Activated naive CD4-positive, alpha-beta T cell treated with anti-CD3 and anti-CD28 coated beads, Interleukin-2, amount 10 ng/mL, durations not matched to agents 7 days and 5 days (primary cell): ENCODE measurements at places on chromosomes 13 and 19.

DNA sequence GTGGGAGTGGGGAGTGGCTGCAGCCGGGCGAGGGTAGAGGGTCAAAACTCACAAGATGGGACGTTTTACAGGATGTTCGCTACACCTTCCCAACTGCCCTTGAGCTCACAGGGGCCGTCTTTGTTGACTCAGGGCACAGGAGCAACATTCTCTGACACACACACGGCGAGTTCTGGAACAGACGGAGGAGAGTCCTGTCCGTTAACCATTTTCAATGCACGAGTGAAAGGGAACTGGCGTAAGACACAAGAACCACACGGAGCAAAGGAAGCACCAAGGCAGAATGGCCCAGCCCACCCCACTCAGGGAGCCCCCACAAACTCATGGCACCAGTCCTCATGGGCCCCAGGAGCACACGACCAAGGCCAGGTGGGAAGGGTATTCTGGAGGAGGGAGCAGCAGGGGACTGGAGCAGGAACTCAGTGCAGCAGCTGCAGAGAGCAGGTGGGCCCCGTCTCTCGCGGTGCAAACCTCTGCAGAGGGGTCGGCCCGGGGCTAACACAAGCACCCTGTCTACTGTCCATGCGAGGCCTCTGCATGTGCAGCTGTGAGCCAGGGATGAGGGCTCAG is 37.9 kb upstream of the ISYNA1 start:
- H3K4me1 ChIP-seq, result peaks cover 44% of the 10 kb centered on the region
- no peak overlapping the region for H3K4me3 ChIP-seq
- DNase-seq, result no peak
- H3K27me3 ChIP-seq, result no peaks in the 10 kb centered on the region

DNA sequence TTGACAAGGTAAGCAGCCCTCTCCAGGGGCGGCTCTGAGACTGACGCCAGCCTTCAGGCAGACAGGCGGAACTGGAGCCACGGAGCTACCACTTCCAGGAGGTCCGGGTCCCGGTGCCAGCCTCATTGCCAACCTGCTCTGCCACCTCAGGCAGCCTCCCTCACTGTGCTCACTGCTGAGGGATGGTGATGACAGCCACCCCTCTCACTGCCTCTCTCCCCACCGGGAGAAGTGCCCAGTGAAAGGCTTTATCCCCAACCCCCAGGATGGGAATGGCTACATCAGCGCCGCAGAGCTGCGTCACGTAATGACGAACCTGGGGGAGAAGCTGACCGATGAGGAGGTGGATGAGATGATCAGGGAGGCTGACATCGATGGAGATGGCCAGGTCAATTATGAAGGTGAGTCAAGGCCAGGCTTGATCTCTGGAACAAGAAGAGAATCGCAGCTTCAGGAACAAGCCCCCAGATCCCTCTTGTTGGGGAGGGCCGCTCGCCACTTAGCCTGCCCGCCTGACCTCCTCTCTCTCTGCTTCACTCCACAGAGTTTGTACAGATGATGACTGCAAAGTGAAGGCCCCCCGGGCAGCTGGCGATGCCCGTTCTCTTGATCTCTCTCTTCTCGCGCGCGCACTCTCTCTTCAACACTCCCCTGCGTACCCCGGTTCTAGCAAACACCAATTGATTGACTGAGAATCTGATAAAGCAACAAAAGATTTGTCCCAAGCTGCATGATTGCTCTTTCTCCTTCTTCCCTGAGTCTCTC is 7.6 kb downstream of the CALM3 start:
- peaks cover 57% of the 10 kb centered on the region for H3K36me3 ChIP-seq
- H3K27me3 ChIP-seq, result no peaks in the 10 kb centered on the region
- peak overlapping the region; percentile 12 for H3K27ac ChIP-seq
- peaks cover 77% of the 10 kb centered on the region for H3K4me1 ChIP-seq

DNA sequence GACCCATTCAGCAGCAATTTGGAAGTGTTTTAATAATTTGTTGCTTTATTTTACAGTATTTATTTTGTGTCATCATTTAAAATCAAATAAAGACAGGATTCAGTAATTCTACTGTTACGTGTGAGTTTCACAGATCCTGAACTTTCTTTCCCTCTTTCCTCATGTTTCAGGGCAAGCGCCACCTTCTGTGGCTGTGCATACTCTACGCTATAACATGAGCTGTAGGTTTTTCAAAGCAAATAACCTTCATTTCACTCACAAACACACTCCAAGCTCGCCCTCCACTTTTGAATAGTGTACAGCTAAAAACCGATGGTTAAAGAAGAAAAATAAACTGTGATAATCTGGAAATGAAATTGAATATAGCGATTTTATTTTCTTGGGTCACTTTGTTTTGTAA is 753.3 kb downstream of the OLFM4 start:
- no peak overlapping the region for H3K4me3 ChIP-seq
- H3K36me3 ChIP-seq, result no peaks in the 10 kb centered on the region
- H3K4me1 ChIP-seq, result no peaks in the 10 kb centered on the region
- no peak for DNase-seq
- H3K27ac ChIP-seq, result no peak overlapping the region
- no peaks in the 10 kb centered on the region for H3K27me3 ChIP-seq

DNA sequence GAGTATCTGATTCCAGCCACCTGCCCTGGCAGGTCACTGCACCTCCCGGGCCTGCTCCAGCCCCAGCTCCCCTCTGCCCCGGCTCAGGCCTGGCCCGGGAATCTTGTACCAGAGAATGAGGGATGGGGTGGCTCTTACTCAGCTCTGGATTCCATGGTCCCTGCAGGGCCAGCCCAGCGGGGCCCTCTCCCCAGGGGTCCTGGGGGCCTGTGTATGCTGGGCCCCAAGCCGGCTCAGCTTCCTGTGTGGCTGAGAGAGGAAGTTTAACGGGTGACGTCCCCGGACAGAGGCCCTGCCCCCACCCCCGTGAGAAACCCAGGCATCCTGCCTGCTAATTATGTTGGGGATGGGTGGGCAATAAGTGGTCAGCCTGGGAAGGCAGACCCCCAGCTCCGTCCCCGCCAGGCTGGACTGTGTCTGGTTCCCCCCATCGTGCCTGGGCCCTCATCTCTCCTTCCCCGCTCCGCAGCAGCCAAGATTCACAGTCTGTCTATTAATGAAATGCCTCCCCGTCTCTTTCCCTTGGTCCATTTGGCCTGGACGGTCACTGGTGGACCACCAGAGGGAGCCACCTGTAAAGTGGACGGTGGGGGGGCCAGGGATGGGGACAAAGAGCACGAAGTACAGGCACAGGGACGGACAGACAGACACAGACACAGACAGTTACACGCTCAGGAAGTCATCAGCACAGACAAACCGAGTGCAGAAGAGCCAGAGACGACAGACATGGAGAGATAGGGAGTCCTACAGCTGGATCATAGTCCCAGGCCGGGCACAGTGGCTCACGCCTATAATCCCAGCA is at the start of gene DENND1C:
TSS of gene DENND1C (minus strand) at position 247 of the 802 bp plus-strand sequence. CDS start at position 155, 92 bp downstream.
- no peaks in the 10 kb centered on the region for H3K27me3 ChIP-seq
- peaks cover 6% of the 10 kb centered on the region for H3K36me3 ChIP-seq
- H3K4me1 ChIP-seq, result peaks cover 36% of the 10 kb centered on the region
- H3K4me3 ChIP-seq, result peak within 1 kb of the TSS; percentile 93
- H3K27ac ChIP-seq, result peak within 1 kb of the TSS; percentile 92

GRCh38 chr13:48892053-48892687 is 83.5 kb upstream of the FNDC3A start:
- H3K4me1 ChIP-seq, result peaks cover 11% of the 10 kb centered on the region
- H3K27me3 ChIP-seq, result no peaks in the 10 kb centered on the region
- H3K4me3 ChIP-seq, result no peak overlapping the region
- no peak for DNase-seq
- H3K27ac ChIP-seq, result no peak overlapping the region

DNA sequence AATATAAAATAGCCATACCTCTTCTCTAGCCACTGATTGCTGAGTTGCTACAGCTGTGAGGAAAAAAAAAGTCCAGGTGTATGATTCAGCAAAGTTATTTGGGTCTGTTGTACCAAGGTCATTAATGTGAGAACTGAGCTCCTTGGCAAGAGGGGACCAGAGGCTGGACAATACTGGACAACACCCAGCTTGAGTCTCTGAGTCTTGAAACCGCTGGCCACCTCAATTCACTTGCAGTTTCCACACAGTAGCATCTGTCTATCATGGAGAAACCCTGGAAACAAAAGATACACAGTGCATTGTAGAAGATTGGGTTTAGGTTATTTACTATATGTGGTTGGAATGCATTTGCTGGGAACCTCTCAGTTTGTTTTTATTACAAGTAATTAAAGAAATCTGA is 60.4 kb downstream of the WDFY2 start:
- no peak for DNase-seq
- H3K36me3 ChIP-seq, result peaks cover 1% of the 10 kb centered on the region
- peaks cover 38% of the 10 kb centered on the region for H3K4me1 ChIP-seq
- H3K4me3 ChIP-seq, result no peak overlapping the region
- no peaks in the 10 kb centered on the region for H3K27me3 ChIP-seq

GRCh38 chr19:28051047-28051446 is 1161.9 kb downstream of the UQCRFS1 start:
- no peak overlapping the region for H3K27ac ChIP-seq
- no peaks in the 10 kb centered on the region for H3K4me1 ChIP-seq
- DNase-seq, result no peak
- no peak overlapping the region for H3K4me3 ChIP-seq

GRCh38 chr13:63075126-63075525 is 1659.5 kb upstream of the PCDH20 start:
- no peak overlapping the region for H3K27ac ChIP-seq
- no peaks in the 10 kb centered on the region for H3K4me1 ChIP-seq
- H3K27me3 ChIP-seq, result no peaks in the 10 kb centered on the region
- H3K4me3 ChIP-seq, result no peak overlapping the region

- H3K27ac ChIP-seq, result no peak overlapping the region
- no peak for DNase-seq
- no peak overlapping the region for H3K4me3 ChIP-seq
- H3K36me3 ChIP-seq, result no peaks in the 10 kb centered on the region
- H3K27me3 ChIP-seq, result no peaks in the 10 kb centered on the region
- no peaks in the 10 kb centered on the region for H3K4me1 ChIP-seq
These were observed 412.7 kb downstream of the LMO7 start for GRCh38 chr13:76048675-76049375.

DNA sequence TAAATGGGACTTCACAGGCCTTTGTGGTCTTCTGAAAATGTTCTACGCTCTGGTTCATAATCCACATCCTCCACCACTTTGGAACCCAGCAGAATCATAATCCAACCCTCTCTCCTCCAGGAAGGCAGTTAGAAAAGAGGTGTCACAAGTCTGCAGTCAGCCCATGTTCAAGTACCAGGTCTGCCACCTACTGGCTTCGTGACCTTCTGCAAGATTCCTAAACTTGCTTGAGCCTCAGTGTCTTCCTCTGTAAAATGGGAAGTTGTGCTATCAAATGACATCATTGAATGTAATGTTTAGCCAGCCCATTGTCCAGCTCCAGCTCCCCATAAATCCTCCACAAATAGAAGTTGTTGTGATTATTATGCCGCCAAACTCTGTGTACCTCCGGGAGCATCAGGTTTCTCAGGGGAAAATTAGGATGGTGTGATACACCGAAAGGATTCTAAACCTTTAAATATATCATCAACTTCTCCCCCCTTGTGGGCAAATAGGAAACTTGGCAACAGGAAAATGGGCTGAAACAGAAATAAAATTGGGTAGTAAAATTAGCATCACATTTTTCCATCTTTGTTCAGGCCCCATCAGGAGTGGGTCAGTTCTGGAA is 109.7 kb downstream of the NUFIP1 start:
- H3K27ac ChIP-seq, result no peak overlapping the region
- H3K27me3 ChIP-seq, result no peaks in the 10 kb centered on the region
- H3K36me3 ChIP-seq, result no peaks in the 10 kb centered on the region
- H3K4me1 ChIP-seq, result no peaks in the 10 kb centered on the region
- DNase-seq, result peak; percentile 32
- no peak overlapping the region for H3K4me3 ChIP-seq

DNA sequence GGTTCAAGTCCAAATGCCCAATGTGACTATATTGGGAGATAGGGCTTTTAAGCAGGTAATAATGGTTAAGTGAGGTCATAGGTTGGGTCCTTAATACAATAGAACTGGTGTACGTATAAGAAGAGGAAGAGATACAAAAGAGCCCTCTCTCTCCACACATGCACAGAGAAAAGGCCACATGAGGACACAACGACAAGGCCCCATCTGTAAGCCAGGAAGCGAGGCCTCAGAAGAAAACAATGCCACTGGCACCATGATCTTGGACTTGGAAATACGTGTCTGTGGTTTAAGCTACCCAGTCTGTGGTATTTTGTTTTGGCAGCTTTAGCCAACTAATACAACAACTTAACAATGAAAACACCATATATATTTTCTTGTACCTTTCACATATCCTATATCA is 23.4 kb upstream of the RFC3 start:
- H3K4me1 ChIP-seq, result peaks cover 6% of the 10 kb centered on the region
- DNase-seq, result no peak
- no peak overlapping the region for H3K27ac ChIP-seq
- no peaks in the 10 kb centered on the region for H3K27me3 ChIP-seq
- H3K4me3 ChIP-seq, result no peak overlapping the region

DNA sequence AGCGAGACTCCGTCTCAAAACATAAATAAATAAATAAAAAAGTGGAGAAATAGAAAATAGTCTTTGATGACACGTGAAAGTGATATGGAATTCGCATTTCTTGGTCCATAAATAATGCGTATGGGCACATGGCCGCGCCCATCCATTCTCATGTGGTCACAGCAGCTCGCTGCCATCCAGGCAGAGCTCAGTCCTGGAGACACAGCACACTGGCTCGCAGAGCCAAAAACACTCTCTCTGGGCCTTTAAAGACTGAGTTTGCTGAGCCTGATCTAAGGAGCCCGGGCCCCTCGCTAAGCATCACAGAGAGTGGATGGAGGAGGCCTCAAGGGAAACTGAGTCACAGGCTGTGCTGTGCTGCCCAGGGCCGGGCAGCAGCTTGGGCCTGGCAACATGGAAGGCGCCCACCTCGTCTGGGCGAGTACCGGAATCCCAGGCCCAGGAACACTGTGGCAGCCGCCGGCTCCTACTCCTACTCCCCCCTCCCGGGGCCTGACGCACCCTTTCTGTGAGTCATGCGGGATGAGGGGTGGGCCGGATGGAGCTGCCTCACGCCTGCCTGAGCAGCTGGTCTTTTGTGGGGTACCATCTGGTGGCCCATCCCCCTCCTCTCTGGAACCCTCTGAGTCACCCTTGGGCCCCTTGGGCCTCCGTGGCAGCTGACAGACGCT is 28.9 kb upstream of the CACTIN start:
- DNase-seq, result no peak
- peaks cover 6% of the 10 kb centered on the region for H3K36me3 ChIP-seq
- H3K4me3 ChIP-seq, result no peak overlapping the region
- no peak overlapping the region for H3K27ac ChIP-seq

GRCh38 chr19:10299545-10300458 is 9.8 kb downstream of the ZGLP1 start:
- peaks cover 12% of the 10 kb centered on the region for H3K4me1 ChIP-seq
- no peak for DNase-seq
- peaks cover 3% of the 10 kb centered on the region for H3K36me3 ChIP-seq
- H3K27me3 ChIP-seq, result peaks cover 78% of the 10 kb centered on the region
- H3K27ac ChIP-seq, result no peak overlapping the region

- no peak for DNase-seq
- no peaks in the 10 kb centered on the region for H3K4me1 ChIP-seq
- H3K27ac ChIP-seq, result no peak overlapping the region
- H3K36me3 ChIP-seq, result peaks cover 4% of the 10 kb centered on the region
These were observed 24.0 kb downstream of the F2RL3 start for GRCh38 chr19:16912780-16913179.
